ENCODE measurements at places on chromosomes 12 and 14.
A peak's percentile ranks its signal among the peaks of the same experiment; 100 is the strongest.

GRCh38 chr14:75570797-75571196 is 7.6 kb upstream of the FLVCR2 start:
- no peak for DNase-seq

DNA sequence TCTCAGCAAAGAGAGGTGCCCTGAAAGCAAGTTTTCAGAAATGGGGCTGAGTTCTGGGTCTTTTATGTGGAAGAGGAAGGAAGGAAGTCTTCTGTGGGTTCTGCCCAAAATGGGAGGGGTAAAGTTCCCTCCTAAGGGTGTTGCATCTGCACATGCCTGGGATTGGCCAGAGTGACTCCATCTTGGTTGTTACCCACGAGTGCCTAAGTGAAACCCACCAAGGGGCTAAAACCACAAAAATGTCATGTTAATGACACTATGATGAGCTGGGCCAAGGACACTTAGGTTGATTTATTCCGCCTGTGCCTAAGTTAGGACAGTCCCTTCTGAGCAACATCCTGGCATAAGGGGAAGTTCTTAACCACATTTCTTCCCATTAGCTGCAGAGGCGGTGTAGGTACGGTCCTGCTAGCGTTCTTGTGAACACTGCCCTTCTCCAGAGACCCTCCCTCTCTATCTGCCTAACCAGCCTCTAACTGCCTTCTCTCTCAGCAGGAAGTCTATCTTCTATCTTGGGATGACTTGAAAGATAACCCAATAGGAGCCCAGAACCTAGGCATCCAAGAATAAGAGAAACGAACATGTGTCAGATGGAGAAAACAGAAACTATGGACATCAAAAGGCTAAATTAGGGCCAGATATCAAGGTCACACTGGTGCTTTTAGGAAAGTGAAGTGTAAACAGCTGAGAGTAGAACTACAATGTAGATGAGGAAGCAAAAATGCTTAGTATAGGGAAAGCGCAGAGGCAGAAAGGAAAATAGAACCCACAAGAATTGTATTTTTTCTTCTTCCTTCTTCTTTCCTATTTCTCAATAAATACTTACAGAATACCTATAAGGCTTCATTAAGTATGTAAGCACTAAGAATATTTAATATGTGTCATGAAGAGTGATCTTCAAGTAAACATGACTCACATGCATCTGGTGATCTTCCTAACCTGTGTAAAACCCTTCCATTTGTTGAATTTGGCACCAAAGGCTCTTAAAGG is 104.2 kb upstream of the AMN1 start:
- no peak for DNase-seq

GRCh38 chr12:57369202-57369601 is 61.6 kb downstream of the R3HDM2 start:
- DNase-seq, result no peak

- DNase-seq, result no peak
These were observed 9.0 kb downstream of the RHOF start for GRCh38 chr12:121784460-121784859.

GRCh38 chr14:63852271-63852816 is 460 bp upstream of the SYNE2 start:
- DNase-seq, result no peak

- peak; percentile 90 for DNase-seq
These were observed at the start of gene UBC for GRCh38 chr12:124914392-124915238. TSS of gene UBC (minus strand) at chr12:124914650. CDS start at chr12:124913771, 879 bp downstream.

- no peak for DNase-seq
These were observed 76.5 kb upstream of the CLMN start for GRCh38 chr14:95396221-95396620.

- DNase-seq, result no peak
These were observed 232.0 kb downstream of the GRIN2B start for GRCh38 chr12:13749389-13749788.

DNA sequence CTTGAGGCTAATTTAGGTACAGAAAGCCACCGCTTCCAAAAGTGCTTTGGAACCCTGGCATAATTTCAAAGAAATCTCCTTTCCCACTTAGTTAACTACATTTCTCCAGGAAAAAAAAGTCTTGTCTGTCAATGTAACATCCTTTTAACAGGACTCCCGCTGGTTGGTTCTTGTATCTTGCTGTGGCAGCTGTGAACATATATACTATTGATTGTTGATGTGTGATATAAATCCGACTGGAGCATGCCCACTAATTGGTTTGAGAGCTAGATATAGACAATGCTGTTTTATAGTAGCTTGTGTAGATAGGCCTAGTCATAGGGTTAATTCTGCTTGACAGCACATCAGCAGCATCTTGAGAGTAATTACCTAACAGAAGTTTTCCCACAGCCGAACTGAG is 89.6 kb downstream of the MSRB3 start:
- DNase-seq, result no peak

DNA sequence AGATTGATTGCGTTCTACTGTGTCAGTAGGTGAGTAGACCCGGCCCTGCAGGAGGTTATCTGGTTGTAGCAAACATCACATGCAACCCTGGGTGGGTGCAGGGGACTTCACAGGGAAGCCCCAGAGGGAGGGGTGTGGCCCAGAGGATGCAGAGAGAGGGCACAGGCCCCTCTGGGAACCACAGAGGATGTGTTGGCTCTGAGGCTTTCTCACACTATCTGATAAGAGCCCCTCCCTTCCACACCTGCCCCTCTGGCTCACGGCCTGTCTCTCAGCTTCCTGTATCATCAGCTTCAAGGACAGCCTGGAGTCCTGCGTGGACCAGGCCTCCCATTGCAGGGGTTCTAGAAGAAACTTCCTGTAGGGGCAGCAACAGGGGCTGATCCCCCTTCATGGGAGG is 101.9 kb downstream of the RIN3 start:
- peak; percentile 55 for DNase-seq

- no peak for DNase-seq
These were observed 273.6 kb downstream of the SUDS3 start for GRCh38 chr12:118649765-118650585.

DNA sequence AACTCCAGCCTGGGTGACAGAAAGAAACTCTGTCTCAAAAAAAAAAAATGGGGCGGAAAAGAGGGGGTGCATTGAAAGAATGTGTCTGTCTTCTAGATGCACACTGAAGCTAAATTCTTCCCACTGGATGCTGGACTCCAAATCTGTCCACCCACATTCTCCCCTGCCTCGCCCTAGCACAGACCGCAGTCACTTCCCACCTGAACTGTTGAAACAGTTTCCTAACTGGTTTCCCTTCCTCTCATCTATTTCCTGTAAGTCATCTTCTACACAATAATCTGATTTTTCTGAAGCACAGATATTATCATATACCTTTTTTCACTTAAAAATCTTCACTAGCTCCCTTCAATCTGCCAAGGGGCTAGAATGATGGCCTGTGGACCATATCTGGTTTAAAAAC is 1.5 kb upstream of the HCAR1 start:
- no peak for DNase-seq

- no peak for DNase-seq
These were observed 151.6 kb downstream of the ADGRD1 start for GRCh38 chr12:131105351-131105735.

All from activated T-cell treated with anti-CD3 and anti-CD28 coated beads for 1 hour (primary cell).